H9 (cell line): ENCODE measurements at places on chromosomes 3 and 15.

GRCh38 chr15:29668120-29668602 lies 154.1 kb downstream of the TJP1 start:
- H3K4me3 ChIP-seq, result no peak overlapping the region
- no peak overlapping the region for H3K27ac ChIP-seq
- H3K4me1 ChIP-seq, result peaks cover 10% of the 10 kb centered on the region; the same call in 1 of the 2 replicates
- H3K36me3 ChIP-seq, result no peaks in the 10 kb centered on the region
- no peaks in the 10 kb centered on the region for H3K27me3 ChIP-seq
- DNase-seq, result peak; percentile 91

DNA sequence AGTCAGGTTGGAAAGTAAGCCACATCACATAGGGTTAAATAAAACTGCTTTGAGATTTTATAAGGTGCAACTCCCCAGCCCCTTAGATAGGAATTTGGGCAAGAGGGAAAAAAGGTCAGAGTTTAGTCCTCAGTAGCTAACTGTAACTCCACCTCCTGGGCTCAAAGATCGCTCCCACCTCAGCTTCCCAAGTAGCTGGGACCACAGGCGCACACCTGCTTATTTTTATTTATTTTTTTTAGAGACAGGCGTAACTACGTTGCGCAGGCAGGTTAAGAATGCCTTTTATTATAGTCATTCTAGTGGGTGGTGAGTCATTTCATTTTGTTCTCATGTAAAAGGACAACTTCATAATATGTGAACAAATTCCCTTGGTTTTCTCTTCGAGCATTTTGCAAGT lies 14.7 kb downstream of the TM2D3 start:
- peaks cover 17% of the 10 kb centered on the region for H3K36me3 ChIP-seq
- H3K4me1 ChIP-seq, result no peaks in the 10 kb centered on the region
- no peak overlapping the region for H3K4me3 ChIP-seq
- no peaks in the 10 kb centered on the region for H3K27me3 ChIP-seq

GRCh38 chr15:98142572-98142971 lies 182.1 kb downstream of the ARRDC4 start:
- no peaks in the 10 kb centered on the region for H3K27me3 ChIP-seq
- no peaks in the 10 kb centered on the region for H3K36me3 ChIP-seq
- no peak overlapping the region for H3K27ac ChIP-seq
- H3K4me1 ChIP-seq, result no peaks in the 10 kb centered on the region
- peak; percentile 45 for DNase-seq

DNA sequence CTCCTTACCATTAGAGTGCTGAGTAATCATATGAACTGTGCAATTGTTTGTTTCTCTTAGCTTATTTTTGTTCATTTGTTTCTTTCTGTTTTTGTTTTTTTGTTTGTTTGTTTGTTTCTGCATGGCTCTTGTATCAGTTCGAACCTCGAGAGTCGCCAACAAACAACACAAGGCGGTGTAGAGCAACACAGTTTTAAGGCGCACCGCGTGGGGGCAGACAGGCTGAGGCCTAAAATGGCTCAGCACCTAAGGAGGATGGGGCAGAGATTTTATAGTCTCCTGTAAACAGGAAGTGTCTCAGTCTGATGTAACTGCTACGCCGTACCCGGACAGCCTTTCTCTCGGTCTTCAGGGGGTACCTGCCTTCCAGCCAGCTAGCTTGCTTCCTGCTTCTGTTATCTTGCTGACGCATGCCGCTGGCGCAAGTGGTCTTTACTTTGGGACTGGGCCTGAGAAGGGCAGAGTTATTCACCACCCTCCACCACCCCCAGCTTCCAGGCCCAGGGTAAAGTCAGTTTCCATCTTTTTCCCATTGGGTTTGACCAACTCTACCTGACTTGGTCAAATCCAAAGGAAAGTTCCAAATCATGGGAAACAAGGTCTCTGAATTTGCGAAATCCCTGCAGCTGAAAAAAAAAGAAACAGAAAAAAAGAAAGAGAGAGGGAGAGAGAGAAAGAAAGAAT lies 25.8 kb upstream of the MFGE8 start:
- H3K4me3 ChIP-seq, result peak overlapping the region; percentile 4; the same call in 1 of the 2 replicates
- H3K27ac ChIP-seq, result peak overlapping the region; percentile 84
- H3K36me3 ChIP-seq, result peaks cover 15% of the 10 kb centered on the region
- peak; percentile 56 for DNase-seq
- H3K4me1 ChIP-seq, result peaks cover 4% of the 10 kb centered on the region; the same call in 1 of the 2 replicates

- no peak overlapping the region for H3K4me3 ChIP-seq
- no peaks in the 10 kb centered on the region for H3K36me3 ChIP-seq
- peak; percentile 40 for DNase-seq
- no peak overlapping the region for H3K27ac ChIP-seq
Observed at GRCh38 chr3:140051019-140051957, 116.3 kb downstream of the CLSTN2 start.

GRCh38 chr3:160538895-160539294 lies 26.5 kb downstream of the KPNA4 start:
- H3K36me3 ChIP-seq, result peaks cover 1% of the 10 kb centered on the region; the same call in 2 of the 3 replicates
- no peak overlapping the region for H3K4me3 ChIP-seq
- no peak overlapping the region for H3K27ac ChIP-seq
- H3K4me1 ChIP-seq, result no peaks in the 10 kb centered on the region; the same call in 1 of the 2 replicates

- H3K27me3 ChIP-seq, result no peaks in the 10 kb centered on the region; the same call in 1 of the 2 replicates
- no peak overlapping the region for H3K27ac ChIP-seq
- DNase-seq, result no peak
- no peak overlapping the region for H3K4me3 ChIP-seq
Observed at GRCh38 chr3:112803467-112803866, 43.2 kb downstream of the CD200R1L start.

GRCh38 chr3:137099364-137100219 lies 141.8 kb downstream of the IL20RB start:
- no peak overlapping the region for H3K27ac ChIP-seq
- peaks cover 3% of the 10 kb centered on the region; the same call in 1 of the 2 replicates for H3K4me1 ChIP-seq
- no peaks in the 10 kb centered on the region for H3K36me3 ChIP-seq
- H3K4me3 ChIP-seq, result no peak overlapping the region
- no peaks in the 10 kb centered on the region for H3K27me3 ChIP-seq

DNA sequence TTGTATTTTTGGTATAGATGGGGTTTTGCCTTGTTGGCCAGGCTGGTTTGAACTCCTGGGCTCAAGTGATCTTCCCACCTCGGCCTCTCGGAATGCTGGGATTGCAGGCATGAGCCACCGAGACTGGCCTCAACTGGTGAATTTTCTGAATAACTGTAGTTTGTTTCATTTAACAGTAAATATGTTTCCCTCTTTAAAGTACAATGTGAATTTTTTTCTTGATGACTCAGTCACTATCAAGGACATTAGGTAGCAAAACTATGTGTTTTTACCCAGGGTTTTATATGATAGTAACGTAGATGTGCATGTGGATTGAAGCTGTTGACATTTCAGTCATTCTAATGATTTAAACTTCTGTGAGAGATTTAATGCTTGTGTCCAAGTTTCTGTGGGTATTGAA lies 40.2 kb upstream of the MAPKBP1 start:
- H3K4me1 ChIP-seq, result no peaks in the 10 kb centered on the region
- DNase-seq, result no peak
- no peaks in the 10 kb centered on the region for H3K27me3 ChIP-seq
- no peak overlapping the region for H3K27ac ChIP-seq

DNA sequence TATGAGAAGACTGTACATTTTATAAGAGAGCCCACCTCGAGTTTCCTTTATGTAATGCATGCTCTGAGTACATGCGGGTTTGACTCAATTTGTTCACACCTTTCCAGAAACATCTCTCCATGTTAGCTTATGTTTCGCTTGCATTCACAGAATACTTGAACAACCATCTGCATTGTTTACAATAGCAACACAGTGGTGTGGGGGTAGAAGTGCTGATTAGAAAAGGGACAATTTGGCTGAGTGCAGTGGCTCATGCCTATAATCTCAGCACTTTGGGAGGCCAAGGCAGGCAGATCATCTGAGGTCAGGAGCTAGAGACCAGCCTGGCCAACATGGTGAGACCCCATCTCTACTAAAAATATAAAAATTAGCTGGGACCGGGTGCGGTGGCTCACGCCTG lies 60.9 kb downstream of the NCEH1 start:
- no peak overlapping the region for H3K4me3 ChIP-seq
- no peaks in the 10 kb centered on the region for H3K36me3 ChIP-seq
- DNase-seq, result no peak
- no peaks in the 10 kb centered on the region; the same call in 1 of the 2 replicates for H3K4me1 ChIP-seq
- H3K27ac ChIP-seq, result no peak overlapping the region
- no peaks in the 10 kb centered on the region for H3K27me3 ChIP-seq

DNA sequence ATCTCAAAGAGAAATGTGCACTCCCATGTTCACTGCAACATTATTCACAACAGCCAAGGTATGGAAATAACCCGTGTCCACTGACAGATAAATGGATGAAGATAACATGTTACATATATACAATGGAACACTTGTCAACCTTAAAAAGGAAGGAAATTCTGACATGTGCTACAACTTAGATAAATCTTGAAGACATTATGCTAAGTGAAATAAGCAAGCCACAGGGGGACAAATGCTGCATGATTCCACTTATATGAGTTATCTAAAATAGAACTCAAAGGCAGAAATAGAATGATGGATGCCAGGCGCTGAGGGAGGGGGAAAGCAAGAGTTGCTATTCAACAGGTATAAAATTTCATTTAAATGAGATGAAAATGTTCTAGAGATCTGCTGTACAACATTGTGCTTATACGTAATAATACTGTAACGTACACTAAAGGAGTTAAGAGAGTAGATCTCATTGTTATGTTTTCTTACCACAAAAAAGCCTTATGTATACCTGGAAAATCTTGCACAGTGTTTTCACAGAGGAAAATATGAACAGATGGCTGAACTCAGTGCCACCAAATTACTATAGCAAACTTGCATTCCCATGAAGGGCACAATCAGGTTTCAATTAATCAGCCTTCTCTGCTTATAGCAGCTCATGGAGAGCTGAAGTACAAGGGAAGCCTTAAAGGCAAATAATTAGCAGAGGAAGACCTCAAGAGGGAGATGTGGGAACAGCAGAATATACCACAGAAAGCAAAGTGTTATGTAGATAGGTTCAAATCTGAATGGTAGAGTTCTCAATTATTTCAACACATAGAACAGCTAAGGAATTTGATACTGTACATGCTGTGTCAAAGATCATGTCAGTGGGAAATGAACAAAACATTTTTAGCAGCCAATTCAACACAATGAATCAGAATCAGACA lies 8.1 kb upstream of the VPS39 start:
- peaks cover 20% of the 10 kb centered on the region; the same call in 2 of the 3 replicates for H3K36me3 ChIP-seq
- DNase-seq, result no peak
- no peak overlapping the region for H3K4me3 ChIP-seq
- no peak overlapping the region for H3K27ac ChIP-seq

- peaks cover 4% of the 10 kb centered on the region; the same call in 1 of the 2 replicates for H3K4me1 ChIP-seq
- H3K4me3 ChIP-seq, result no peak overlapping the region
- H3K27ac ChIP-seq, result no peak overlapping the region
- no peak for DNase-seq
- H3K27me3 ChIP-seq, result no peaks in the 10 kb centered on the region
Observed at GRCh38 chr15:61050844-61051568, 178.1 kb downstream of the RORA start.

DNA sequence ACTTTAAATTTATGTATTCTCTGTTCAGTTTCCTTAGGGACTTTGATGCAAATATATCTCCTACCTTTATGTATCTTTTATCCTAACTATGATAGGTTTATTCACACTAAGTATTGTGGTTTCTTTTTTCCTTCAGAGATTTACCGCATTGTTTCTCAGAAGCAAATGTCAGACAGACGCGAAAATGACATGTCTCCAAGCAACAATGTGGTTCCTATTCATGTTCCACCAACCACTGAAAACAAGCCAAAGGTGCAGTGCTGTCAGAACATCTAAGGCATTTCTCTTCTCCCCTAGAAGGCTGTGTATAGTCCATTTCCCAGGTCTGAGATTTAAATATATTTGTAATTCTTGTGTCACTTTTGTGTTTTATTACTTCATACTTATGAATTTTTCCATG lies 18.3 kb downstream of the RAB11A start:
- no peak for DNase-seq
- no peaks in the 10 kb centered on the region for H3K4me1 ChIP-seq
- H3K4me3 ChIP-seq, result no peak overlapping the region

DNA sequence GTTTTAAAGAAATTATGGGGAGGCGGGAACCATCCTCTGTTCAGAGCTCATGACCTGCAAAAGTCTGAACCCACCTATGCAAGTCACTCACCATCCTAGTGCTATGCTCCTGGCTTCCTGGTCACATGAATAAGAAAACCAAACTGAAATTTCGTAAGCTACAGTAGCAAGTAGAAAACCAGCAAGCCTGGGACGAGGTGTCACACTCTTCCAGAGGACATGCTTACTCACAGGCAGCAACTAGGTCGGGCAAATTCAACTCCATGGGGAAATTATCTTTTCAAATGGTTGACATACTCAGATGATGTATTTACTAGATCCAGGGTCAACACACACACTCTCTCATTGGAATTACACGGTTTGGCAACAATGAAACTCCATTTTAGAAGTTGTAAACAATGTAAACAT lies 31.3 kb downstream of the LDHAL6B start:
- H3K36me3 ChIP-seq, result peaks cover 2% of the 10 kb centered on the region
- DNase-seq, result no peak
- no peaks in the 10 kb centered on the region for H3K27me3 ChIP-seq
- H3K4me1 ChIP-seq, result peaks cover 3% of the 10 kb centered on the region; the same call in 1 of the 2 replicates
- H3K4me3 ChIP-seq, result no peak overlapping the region
- no peak overlapping the region for H3K27ac ChIP-seq

GRCh38 chr3:41683666-41684350 lies 278.1 kb downstream of the ULK4 start:
- H3K36me3 ChIP-seq, result peaks cover 6% of the 10 kb centered on the region; the same call in 1 of the 2 replicates
- H3K4me3 ChIP-seq, result no peak overlapping the region
- H3K4me1 ChIP-seq, result peaks cover 5% of the 10 kb centered on the region; the same call in 1 of the 2 replicates
- H3K27me3 ChIP-seq, result no peaks in the 10 kb centered on the region
- no peak for DNase-seq
